ENCODE measurements at places on chromosomes 4 and X. TPM values are rescaled to one million over a fixed set of nuclear protein-coding genes. Genes with fewer than 3 reads are reported as not detected.

BTK gene
- 4.7 TPM for total RNA-seq

PALLD gene
- 26.2 TPM for total RNA-seq

TEX13B gene
- total RNA-seq: not detected

ARHGAP6 gene
- total RNA-seq: 0.64 TPM

SLIT2 gene
- 0.87 TPM for total RNA-seq

ATP6AP1 gene
- total RNA-seq: 31.9 TPM

PCDH11X gene
- total RNA-seq: not detected

CFAP99 gene
- total RNA-seq: 0.27 TPM

CFAP47 gene
- total RNA-seq: not detected

DNA sequence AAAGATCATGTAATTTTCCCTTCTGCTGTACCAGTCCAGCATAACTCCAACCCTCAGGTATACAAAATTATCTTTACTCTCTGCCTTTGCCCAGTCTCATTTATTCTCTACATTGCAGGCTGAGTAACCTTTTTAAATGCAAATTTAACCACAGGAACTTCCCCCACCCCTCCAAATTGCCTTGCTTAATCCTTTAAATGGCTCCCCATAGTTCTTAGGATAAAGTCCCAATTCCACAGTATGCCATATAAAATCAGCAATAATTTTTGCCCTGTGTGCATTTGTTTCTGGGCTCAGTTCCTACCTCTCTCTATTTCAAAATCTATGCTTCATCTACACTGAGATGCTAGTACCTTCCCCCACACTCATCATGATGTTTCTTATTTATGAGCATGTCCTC is 879.7 kb downstream of the RPA4 start:
- H3K4me3 ChIP-seq: no peak overlapping the region
- H3K27me3 ChIP-seq: peaks cover 5% of the 10 kb centered on the region
- H3K4me1 ChIP-seq: no peaks in the 10 kb centered on the region
- H3K36me3 ChIP-seq: no peaks in the 10 kb centered on the region
- no peak for DNase-seq
- no peak overlapping the region for H3K27ac ChIP-seq

- H3K27ac ChIP-seq: no peak overlapping the region
- H3K4me1 ChIP-seq: no peaks in the 10 kb centered on the region
- no peak for DNase-seq
- no peak overlapping the region for H3K4me3 ChIP-seq
- no peaks in the 10 kb centered on the region for H3K27me3 ChIP-seq
These were observed 45.3 kb downstream of the RPA4 start for GRCh38 chrX:96929036-96929435.

DNA sequence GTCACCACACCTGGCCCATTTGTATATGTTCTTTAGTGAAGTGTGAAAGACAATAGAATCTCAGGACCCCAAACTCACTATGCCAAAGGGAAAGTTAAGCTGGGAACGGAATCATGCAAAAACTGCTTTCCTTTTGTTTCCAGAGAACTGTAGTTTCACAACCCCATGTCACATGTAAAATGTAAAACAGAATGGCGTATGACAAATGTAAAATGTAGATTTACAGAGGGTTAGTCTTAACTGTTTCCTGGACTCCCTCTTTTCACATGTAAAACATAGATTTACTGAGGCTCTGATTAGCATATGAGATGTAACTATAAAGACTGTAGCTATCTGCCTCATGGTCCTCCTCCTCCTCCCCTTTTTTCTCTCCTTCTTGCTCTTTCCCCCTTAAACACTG is 66.3 kb downstream of the ABLIM2 start:
- no peaks in the 10 kb centered on the region for H3K27me3 ChIP-seq
- no peak for DNase-seq
- H3K36me3 ChIP-seq: no peaks in the 10 kb centered on the region

GRCh38 chr4:172155838-172156345 is 342.7 kb downstream of the GALNTL6 start:
- H3K4me1 ChIP-seq: no peaks in the 10 kb centered on the region
- no peak for DNase-seq
- no peaks in the 10 kb centered on the region for H3K27me3 ChIP-seq
- H3K4me3 ChIP-seq: no peak overlapping the region

DNA sequence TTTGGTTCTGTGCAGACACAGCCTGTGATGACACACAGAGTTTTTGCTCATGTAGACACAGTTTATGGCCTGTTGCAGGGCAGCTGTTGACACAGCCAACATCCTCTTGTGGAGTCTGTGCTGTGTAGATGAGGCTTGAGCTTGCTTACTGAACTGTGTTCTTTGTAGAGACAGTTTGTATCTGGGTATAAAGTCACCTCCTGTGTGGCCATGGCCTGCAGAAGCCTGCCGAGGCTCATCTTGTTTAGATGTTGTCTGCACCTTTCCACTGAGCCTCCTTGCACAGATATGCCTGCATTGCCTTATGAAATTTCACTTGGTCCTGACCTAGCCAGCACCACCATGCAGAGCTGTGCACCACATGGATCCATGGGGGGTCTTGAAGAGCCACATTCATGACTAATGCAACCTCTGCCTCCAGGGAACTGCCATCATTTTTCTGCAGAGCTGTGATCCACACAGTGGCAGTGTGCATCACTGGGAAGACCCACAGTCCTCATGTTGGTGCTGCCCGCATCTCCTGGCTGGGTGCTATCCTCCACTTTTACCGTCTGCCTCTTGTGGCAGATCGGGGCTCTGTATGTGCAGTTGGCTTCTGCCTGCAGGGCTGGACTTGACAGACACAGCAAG is 198.0 kb upstream of the MAMLD1 start:
- no peaks in the 10 kb centered on the region for H3K4me1 ChIP-seq
- H3K4me3 ChIP-seq: no peak overlapping the region
- no peak for DNase-seq
- H3K36me3 ChIP-seq: no peaks in the 10 kb centered on the region

- H3K27ac ChIP-seq: no peak overlapping the region
- no peak overlapping the region for H3K4me3 ChIP-seq
- H3K36me3 ChIP-seq: no peaks in the 10 kb centered on the region
- H3K27me3 ChIP-seq: no peaks in the 10 kb centered on the region
These were observed 155.1 kb downstream of the SHROOM3 start for GRCh38 chr4:76589872-76590797.

- H3K4me3 ChIP-seq: no peak overlapping the region
- no peaks in the 10 kb centered on the region for H3K27me3 ChIP-seq
- no peak overlapping the region for H3K27ac ChIP-seq
- no peaks in the 10 kb centered on the region for H3K4me1 ChIP-seq
These were observed 126.6 kb downstream of the HNRNPD start for GRCh38 chr4:82247171-82247570.

GRCh38 chr4:181911420-181911819 is 331.8 kb upstream of the TENM3 start:
- no peak overlapping the region for H3K27ac ChIP-seq
- no peaks in the 10 kb centered on the region for H3K27me3 ChIP-seq
- no peak for DNase-seq
- no peak overlapping the region for H3K4me3 ChIP-seq
- H3K4me1 ChIP-seq: no peaks in the 10 kb centered on the region
- no peaks in the 10 kb centered on the region for H3K36me3 ChIP-seq

DNA sequence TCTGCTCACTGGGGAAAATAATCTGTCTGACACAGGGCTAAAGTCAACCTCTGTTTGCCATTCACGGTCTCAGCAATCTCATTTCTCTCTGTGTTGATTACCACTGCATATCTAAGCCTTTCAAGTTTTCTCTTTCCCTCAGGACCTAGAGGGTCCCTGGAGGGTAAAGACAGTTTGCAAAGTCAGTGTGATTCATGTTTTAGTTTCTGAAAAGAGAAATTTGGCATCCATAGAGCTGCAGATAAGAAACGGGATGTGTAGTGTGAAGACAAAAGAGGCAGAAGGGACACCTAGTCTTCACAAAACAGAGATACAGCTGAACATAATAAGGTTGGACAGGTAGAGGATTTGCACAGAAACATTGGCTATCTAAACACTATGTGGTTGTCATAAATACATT is 34.5 kb upstream of the KDR start:
- H3K27ac ChIP-seq: no peak overlapping the region
- H3K4me1 ChIP-seq: no peaks in the 10 kb centered on the region
- no peaks in the 10 kb centered on the region for H3K27me3 ChIP-seq
- DNase-seq: no peak

DNA sequence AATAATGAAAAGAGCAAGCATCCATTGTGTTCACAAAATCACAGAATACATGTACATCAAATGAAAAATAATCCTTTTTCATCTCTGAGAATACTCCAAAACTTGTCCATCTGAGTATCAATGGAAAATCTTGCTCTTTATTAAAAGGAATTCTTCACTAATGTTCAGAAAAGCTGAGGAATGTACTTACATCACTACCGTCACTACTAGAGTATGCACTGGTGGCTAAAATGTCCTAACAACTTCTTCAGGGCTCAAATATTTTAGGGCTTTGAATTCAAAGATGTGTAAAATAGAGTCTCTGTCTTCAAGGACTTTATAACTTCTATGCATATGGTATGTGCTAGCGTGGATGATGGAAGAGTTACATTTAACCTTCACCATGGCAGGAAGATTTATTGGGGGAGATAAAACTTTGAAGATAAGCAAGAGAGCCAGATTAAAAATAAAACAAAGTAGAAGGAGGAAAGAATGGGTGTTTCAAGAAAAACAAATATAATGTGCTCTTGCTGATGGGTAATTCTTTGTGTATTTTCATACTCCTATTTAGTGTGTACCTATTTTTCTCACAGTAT is 55.1 kb downstream of the DMD start:
- H3K27ac ChIP-seq: no peak overlapping the region
- no peaks in the 10 kb centered on the region for H3K27me3 ChIP-seq
- no peak for DNase-seq
- no peaks in the 10 kb centered on the region for H3K36me3 ChIP-seq

- no peak overlapping the region for H3K4me3 ChIP-seq
- DNase-seq: no peak
- no peaks in the 10 kb centered on the region for H3K36me3 ChIP-seq
- no peaks in the 10 kb centered on the region for H3K4me1 ChIP-seq
- H3K27me3 ChIP-seq: no peaks in the 10 kb centered on the region
These were observed 72.5 kb downstream of the JADE3 start for GRCh38 chrX:46984705-46985104.

GRCh38 chr4:169013396-169013795 is 3.3 kb upstream of the CBR4 start:
- no peaks in the 10 kb centered on the region for H3K36me3 ChIP-seq
- H3K27me3 ChIP-seq: no peaks in the 10 kb centered on the region
- no peak for DNase-seq
- H3K4me3 ChIP-seq: no peak overlapping the region

- no peaks in the 10 kb centered on the region for H3K36me3 ChIP-seq
- no peak overlapping the region for H3K27ac ChIP-seq
- no peaks in the 10 kb centered on the region for H3K27me3 ChIP-seq
- no peak overlapping the region for H3K4me3 ChIP-seq
These were observed 132.8 kb downstream of the MGST2 start for GRCh38 chr4:139798456-139798855.

- H3K27me3 ChIP-seq: no peaks in the 10 kb centered on the region
- no peak overlapping the region for H3K27ac ChIP-seq
- H3K36me3 ChIP-seq: peaks cover 9% of the 10 kb centered on the region
- no peak overlapping the region for H3K4me3 ChIP-seq
- DNase-seq: no peak
These were observed 48.6 kb downstream of the LRP2BP start for GRCh38 chr4:185346975-185347601.

DNA sequence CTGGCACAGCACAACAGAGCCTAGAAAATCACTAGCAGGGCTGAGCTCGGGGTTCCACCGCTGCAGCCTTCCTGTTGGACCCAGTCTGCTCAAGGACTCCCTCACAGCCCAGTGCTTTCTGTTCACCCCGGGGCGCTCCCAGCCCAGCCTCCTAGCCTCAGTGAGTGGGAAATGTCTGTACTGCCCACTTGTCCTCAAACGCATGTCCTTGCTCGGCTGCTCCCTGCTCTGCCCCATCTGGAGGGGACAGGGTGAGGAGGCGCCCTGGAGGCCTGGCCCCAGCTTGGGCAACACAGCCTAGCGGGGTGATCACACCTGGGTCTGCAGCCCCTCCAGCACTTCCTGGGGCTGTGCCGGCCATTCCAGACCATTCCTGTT is 11.9 kb upstream of the CCNQ start:
- H3K36me3 ChIP-seq: no peaks in the 10 kb centered on the region
- no peak overlapping the region for H3K4me3 ChIP-seq
- H3K4me1 ChIP-seq: no peaks in the 10 kb centered on the region
- no peak overlapping the region for H3K27ac ChIP-seq

GRCh38 chr4:177271915-177272766 is 37.5 kb upstream of the NEIL3 start:
- H3K27me3 ChIP-seq: no peaks in the 10 kb centered on the region
- DNase-seq: no peak

- no peak for DNase-seq
- H3K4me1 ChIP-seq: no peaks in the 10 kb centered on the region
- no peak overlapping the region for H3K4me3 ChIP-seq
- H3K27ac ChIP-seq: no peak overlapping the region
- no peaks in the 10 kb centered on the region for H3K36me3 ChIP-seq
These were observed 20.9 kb upstream of the PLA2G12A start for GRCh38 chr4:109750652-109751244.

DNA sequence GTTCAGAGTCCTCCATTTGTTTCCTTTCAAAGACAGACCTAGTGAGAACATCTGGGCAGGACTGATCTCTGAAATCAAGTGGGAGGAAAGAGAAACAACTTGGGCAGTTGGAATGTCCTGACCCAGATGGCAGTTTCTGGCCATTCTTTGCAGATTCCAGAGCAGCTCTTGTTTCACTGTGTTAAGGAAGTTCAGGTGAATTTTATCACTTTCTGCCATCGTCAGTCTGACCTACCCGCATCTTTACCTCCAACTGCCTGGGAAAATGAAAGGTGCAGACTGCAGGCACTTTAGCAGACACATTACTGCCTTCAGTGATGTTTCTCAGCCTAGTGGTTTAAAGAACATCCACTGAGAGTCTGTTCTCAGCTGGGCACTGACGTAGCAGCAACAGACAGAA is 216.2 kb downstream of the CEP135 start:
- H3K36me3 ChIP-seq: no peaks in the 10 kb centered on the region
- no peak for DNase-seq
- H3K4me1 ChIP-seq: no peaks in the 10 kb centered on the region
- H3K27ac ChIP-seq: no peak overlapping the region
- no peak overlapping the region for H3K4me3 ChIP-seq
- H3K27me3 ChIP-seq: no peaks in the 10 kb centered on the region
